Stimulated activated CD4-positive, alpha-beta T cell treated with anti-CD3 and anti-CD28 coated beads, TNF-alpha, amount 100 ng/mL, for 48 hours (primary cell): ENCODE measurements at places on chromosomes 2 and 18.
A peak's percentile ranks its signal among the peaks of the same experiment; 100 is the strongest.

GRCh38 chr2:216499641-216500218 is 1.1 kb downstream of the RPL37A start:
- no peak for DNase-seq

GRCh38 chr2:113981404-113982134 is 91.7 kb downstream of the ACTR3 start:
- DNase-seq, result no peak

GRCh38 chr2:206217166-206217565 is 57.3 kb upstream of the ZDBF2 start:
- no peak for DNase-seq

GRCh38 chr18:79559436-79559835 is 120.2 kb upstream of the CTDP1 start:
- DNase-seq, result no peak

DNA sequence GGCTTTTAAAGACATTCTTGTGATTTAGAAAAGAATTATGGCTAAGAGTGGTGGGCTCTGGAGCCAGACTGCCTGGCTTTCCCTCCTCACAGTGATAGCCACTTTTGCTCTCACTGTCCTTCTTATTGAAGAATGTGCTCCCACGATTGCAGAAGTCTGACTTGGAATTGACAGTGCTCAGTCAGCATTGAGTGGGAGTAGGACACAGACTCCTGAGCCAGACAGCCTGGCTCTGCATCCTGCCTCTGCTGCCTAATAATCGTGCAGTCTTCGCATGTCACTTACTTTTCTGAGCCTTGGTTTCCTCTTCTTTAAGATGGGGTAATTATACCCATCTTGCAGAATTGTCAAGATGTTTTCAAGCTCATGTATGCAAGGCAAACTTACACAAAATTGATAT is 23.3 kb downstream of the SPATS2L start:
- no peak for DNase-seq

DNA sequence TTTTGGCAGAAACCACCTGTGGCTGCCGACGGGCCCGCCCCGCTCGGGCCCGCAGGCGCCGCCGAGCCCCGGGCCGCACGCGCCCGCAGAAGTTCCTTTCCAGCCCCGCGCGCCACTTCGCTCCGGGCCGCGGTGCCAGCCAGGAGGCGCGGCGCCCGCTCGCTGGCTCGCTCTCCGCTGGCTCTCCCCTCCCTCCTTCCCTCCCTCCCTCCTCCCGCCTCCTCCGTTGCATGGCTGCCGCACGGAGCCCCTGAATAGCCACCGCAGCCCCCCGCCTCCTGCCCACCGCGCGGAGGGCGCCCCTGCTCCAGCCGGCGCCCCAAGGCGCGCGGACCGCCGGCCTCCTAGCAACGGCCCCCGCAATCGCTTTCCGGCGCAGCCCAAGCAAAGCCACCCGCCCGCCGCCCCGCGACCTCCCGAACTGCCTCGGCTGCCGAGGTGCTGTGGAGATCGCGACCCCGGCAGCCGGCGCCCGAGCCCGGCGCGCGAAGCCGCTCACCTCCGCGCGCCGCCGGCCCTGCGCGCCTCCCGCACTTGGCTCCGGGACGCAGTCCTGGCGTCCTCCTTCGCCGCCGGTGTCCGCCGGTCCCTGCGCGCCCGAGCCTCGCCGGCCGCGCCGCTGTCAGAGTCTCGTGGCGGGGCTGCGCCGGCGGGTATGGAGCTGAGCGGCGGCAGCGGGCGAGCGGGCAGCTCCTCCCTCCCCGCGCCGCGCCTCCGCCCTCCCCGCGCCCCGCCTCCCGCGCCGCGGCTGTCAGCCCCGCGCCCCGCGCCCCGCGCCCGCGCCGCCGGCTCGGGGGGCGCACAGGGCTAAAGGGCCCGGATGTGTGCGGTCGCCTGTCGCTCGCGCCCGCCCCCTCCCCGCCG is at the start of gene ZBTB7C:
TSS of gene ZBTB7C (minus strand) at position 657 of the 864 bp plus-strand sequence.
- DNase-seq, result no peak

GRCh38 chr2:240402566-240403272 is 32.7 kb upstream of the GPC1 start:
- no peak for DNase-seq

DNA sequence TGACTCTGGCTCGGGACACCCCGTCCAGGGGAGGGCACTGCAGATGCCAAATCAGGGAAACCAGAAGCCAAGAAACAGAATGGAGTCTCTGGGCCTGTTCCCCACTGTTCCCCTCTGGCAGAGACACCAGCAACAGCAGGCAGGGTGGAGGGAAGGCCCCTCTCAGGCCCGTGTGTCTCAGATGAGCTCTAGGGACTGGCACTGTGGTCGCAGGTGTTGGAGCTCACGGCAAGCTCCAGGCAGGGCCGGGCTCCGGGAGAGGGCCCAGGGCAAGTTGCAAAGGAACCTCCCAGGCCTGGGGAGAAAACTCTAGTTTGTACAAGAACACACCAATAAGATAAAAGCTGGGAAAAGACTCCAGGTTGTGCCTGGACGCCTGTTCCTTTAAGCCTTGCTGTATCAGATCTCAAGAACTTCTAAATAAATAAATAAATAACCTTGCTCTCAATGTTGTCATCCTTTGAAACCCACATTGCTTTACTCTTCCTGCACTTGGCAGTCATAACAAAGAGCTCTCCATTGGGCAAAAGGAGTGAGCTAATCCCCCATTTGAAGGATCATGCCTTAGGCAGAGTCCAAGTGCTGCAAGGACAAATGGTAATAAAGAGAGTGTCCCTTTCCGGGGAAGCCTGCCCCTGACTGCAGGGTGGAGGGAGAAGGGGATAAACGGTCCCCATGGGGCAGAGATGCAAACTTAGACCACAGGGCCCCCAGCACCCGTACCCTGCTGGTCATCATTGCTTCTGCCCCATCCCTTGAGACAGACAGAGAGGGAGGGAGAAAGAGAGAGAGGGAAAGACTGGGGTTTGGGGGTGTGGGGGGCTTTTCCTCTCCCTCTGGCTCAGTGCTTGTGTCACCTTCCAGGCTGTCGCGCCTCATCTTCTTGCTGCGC is 33.3 kb downstream of the CNGA3 start:
- no peak for DNase-seq

GRCh38 chr2:85783796-85784195 is 30.0 kb downstream of the ATOH8 start:
- no peak for DNase-seq

- no peak for DNase-seq
Measured at GRCh38 chr2:106219813-106220212, 25.7 kb upstream of the UXS1 start.

- DNase-seq, result no peak
Measured at GRCh38 chr2:146748046-146748445, 1096.8 kb upstream of the ACVR2A start.

GRCh38 chr2:174977364-174977763 is 27.8 kb downstream of the CHN1 start:
- DNase-seq, result no peak

- DNase-seq, result no peak
Measured at GRCh38 chr2:84457686-84458085, 1.4 kb downstream of the SUCLG1 start.

DNA sequence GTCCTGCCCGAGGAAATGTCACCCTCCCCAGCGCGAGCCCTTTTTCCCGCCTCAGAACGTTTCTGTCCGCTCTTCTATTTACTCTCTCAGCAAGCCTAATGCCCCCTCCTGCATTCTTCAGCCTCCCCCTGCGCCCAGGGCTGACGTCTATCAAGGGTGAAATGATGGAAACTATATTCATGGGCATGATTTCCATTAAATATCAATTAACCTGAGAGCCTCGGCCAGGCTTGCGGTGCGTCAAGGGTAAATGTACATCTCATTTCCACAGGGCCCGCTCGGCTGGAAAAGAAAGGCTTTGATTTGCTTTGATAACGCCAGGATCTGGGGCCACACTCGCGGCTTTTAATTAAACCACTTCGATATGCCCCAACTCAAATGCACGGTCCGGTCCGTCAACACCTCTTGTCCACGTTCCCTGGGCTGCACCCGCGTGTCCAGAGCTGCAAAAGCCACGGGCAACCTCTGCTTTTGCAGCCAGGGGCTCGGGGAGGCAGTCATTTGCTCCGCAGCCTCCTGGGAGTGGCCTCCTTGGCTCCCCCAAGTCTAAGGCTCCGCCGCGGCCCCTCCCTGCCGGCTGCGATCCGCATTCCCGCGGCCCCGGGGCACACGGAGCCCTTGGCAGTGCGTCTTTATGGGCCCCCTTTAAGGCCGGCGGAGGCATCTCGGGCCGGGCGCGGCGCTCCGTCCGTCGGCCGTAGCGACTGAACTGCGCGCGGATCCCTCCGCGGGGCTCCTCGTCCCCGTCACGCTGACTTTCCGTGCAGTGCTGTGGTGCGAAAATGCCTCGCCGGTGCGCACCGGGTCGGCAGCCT is at the start of gene HOXD8:
TSS of gene HOXD8 (plus strand) at position 724 of the 815 bp plus-strand sequence. CDS start 662 bp downstream, outside the sequence.
- no peak for DNase-seq

GRCh38 chr2:133906396-133906795 is 338.1 kb upstream of the NCKAP5 start:
- DNase-seq, result no peak

GRCh38 chr2:106334802-106335201 is 133.4 kb downstream of the RGPD3 start:
- no peak for DNase-seq

DNA sequence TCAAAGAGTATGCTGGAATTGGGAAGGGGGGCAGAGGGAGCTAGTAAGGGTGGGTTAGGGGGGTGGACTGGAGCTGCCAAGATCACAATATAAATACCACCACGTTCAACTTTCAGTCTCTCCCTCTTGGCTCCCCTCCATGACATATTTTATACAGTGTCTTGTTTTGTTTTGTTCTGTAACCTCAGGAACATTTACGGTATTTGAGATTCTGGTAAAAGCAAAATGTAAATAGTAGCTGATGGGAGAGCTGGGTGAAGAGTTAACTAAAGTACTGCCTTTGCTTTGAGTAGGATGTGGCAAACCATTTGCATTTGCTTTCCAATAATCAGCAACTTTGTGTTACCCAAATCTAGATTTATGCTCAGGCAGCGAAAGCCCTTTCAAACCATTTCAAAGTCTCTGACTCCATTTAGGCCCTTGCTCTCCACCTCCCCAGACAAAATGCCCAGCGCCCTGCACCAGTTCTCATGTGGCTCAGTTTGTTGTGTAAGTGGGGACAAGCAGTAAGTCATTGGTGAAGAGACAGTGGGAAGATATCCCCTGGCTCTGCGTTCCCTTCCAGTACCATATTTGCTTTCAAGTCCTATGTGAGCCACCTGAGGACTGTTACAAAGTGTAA is 17.4 kb downstream of the IRS1 start:
- DNase-seq, result no peak

- peak; percentile 78 for DNase-seq
Measured at GRCh38 chr2:195659982-195660890, 3.2 kb downstream of the SLC39A10 start.

- DNase-seq, result no peak
Measured at GRCh38 chr2:30448866-30449265, 1.8 kb downstream of the LCLAT1 start.
